ENCODE measurements at places on chromosomes 1 and 21.

GRCh38 chr1:155127105-155127966 is at the start of gene EFNA1:
Gene EFNA1, plus strand, starts transcription at chr1:155127876. Its CDS starts 102 bp downstream, at chr1:155127978.
- DNase-seq: no peak

DNA sequence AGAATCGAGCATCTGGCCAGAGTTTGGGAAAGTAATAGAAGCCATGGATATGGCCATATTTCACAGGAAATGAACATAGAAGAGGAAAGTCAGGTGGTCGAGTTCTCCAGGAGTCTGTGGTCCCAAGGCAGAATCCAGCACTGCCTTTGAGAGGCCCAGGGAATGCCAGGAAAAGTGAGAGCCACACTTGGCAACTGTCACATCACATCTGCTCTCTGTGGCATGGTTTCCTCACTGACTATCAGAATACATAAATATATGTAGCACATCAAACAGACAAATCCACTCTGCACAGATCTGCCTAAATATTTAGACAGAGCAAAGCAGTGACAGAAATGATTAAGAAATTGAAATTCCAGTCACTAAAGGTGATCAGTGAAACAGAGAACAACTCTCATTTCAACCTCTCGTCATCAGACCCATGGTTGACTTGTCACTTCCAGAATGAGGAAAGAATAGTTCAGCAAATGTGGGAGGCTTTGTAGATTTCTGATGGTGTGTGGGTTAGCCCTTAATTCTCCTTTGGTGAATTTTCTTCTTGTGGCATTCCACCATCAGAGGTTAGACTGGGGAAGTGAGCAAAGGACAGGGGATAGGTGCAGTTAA is 58.8 kb upstream of the MAN1A2 start:
- no peak for DNase-seq

GRCh38 chr1:234526922-234527321 is 47.9 kb upstream of the TARBP1 start:
- no peak for DNase-seq

DNA sequence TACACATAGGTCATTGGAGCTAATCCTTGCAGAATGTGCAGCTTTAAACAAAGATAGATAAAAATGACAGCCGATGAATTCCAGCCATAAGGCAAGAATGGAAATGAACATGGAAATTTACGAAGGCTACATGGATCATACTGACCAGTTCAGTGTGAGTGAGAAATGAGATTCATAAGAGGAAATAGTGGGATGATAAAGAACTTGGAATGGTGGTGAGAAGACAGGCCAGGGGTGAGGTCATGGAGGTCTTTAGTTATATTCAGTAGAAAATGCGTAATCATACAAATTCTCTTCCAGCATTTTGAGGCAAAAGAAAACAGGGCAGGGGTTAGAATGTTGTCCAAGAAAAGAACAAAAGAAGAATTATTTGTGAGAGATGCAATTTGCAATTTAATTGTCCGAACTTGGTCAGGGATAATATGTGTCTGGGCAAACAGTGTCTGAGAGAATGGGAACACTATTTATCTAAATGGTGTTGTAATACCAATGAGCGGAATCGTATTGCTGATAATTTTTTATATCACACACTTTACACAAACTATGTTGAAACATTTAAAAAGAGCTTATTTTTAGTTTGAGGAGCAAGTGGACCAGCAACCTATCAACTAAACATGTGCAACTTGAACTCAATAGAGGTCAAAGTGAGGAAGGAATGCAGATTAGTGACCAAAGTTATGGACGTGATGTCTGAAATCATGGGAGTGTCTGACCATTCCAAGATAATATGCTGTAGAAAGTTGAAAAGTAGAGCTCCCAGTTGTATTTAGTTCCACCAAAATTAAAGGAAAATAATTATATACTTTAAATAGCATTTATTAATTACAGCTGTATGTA is 739.0 kb upstream of the NCAM2 start:
- DNase-seq: no peak

DNA sequence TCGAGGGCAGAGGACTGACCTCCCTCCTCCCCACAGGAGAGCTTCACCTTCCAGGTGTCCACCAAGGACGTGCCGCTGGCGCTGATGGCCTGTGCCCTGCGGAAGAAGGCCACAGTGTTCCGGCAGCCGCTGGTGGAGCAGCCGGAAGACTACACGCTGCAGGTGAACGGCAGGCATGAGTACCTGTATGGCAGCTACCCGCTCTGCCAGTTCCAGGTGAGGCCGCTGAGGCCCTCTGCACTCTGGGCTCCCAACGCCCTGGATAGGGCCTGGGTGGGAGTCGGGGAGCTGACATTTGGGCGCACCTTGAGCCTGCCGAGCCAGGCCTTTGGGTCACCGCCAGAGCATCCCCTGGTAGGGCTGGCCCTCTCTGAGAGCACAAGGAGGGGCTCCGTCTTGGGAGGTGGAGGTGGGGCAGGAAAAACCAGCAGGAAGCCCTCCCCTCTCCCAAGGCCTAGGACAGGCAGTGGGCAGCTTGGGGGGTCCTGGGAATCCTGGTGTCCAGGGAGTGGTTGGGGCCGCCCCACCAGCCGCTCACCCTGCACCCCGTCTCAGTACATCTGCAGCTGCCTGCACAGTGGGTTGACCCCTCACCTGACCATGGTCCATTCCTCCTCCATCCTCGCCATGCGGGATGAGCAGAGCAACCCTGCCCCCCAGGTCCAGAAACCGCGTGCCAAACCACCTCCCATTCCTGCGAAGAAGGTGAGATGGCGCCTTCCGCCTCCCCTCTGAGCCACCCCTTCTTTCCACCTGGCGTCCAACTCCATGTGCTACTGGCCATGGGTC is 65.1 kb downstream of the PIK3CD start:
- DNase-seq: no peak

All from Jurkat, Clone E6-1 (cell line).